CD4-positive, alpha-beta T cell treated with Interleukin-17A for 4 hours (primary cell): ENCODE measurements at places on chromosomes 2 and 18.

GRCh38 chr2:12967804-12968203 is 251.1 kb downstream of the TRIB2 start:
- DNase-seq, result no peak

- no peak for DNase-seq
Observed at GRCh38 chr18:68714366-68714711, 569 bp downstream of the TMX3 start.

GRCh38 chr18:10140461-10141282 is 226.9 kb downstream of the VAPA start:
- no peak for DNase-seq

GRCh38 chr2:27184115-27184514 is 27.7 kb upstream of the ATRAID start:
- no peak for DNase-seq

DNA sequence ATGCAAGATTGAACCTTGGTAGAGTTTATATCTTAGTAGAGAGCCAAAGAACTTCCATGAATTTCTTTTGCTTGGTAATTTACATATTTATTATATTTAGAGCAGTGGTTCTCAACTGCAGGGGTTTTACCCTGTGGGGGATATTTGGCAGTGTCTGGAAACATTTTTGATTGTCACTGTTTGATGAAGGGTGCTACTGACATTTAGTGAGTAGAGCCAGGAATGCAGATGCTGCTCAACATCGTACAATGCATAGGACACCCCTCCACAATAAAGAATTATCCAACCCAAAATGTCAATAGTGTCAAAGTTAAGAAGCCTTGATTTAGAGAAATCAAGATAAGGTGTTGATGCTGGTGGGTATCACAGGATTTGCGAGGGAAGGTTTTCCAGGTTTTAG is 14.7 kb downstream of the AGFG1 start:
- DNase-seq, result no peak
